ENCODE measurements at places on chromosomes 16 and 17.

- no peak for DNase-seq
These were observed 108.3 kb downstream of the YPEL2 start for GRCh38 chr17:59439741-59440211.

- no peak for DNase-seq
These were observed 14.4 kb downstream of the GJD3 start for GRCh38 chr17:40349895-40350688.

GRCh38 chr17:285751-286422 is 66.7 kb downstream of the RPH3AL start:
- DNase-seq, result no peak

DNA sequence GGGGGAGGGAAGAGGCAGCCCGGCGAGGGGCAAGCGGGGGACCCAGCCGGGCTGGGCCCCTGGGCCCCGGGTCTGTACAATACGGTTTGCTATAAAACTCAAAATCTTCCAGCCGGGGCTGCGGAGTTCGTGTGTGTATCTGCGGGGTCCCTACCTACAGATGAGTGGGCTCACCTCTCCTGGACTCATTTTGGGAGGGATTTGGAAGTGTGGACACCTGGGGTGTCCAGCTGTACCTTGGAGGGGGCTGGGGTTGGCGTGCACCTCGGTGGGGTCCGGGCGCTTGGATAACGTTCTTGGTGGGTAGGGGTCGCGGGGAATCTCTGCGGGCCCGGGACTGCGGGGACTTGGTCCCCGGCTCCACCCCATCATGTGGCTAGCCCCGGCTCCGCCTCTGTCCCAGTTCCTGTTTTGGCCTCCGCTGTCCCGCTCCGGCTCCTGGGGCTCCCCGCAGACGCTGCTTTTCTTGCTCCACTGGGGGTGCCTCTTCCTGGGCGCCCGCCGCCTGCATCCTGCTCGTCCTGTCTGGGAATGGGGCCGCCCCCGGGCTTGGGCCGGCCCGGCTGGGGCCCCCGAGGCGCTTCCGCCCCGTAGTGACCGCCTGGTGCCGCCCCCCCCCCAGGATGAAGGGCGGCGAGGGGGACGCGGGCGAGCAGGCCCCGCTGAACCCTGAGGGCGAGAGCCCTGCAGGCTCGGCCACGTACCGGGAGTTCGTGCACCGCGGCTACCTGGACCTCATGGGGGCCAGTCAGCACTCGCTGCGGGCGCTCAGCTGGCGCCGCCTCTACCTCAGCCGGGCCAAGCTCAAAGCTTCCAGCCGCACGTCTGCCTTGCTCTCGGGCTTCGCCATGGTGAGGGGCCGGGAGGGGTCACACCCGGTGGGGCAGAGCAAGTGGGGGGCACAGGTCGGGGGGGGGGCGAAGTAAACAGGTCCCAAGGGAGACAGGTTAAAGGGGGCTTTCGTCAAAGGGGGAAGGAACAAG is at the start of gene ORAI3:
ORAI3 (plus strand) TSS at position 402 of the 983 bp plus-strand sequence; CDS start at position 624, 222 bp downstream.
- no peak for DNase-seq

GRCh38 chr16:72635104-72635503 is 412.8 kb downstream of the ZFHX3 start:
- no peak for DNase-seq

- DNase-seq, result no peak
These were observed 3.7 kb downstream of the VAMP2 start for GRCh38 chr17:8159032-8159400.

GRCh38 chr17:42522798-42523278 is 13.2 kb upstream of the NAGLU start:
- no peak for DNase-seq

GRCh38 chr17:81537856-81538555 is 9.8 kb downstream of the FSCN2 start:
- DNase-seq, result no peak

DNA sequence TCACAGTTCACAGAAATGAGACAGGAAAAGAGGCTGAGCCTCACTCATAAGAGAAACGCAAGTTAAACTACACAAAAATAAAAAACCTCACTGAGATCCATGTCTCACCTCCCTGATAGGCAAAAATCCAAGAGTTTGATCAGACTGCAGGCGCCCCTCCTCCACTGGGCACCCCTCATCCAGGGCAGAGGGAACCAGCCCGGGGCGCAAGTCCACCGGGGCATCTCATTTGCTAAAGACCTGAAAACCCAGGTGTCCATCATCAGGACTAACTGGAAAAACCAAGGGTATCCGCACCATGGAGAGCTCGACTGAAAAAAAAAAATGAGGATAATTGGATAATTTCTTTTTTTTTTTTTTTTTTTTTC is 2.6 kb downstream of the HBZ start:
- no peak for DNase-seq

GRCh38 chr17:80364091-80364691 is 50.8 kb upstream of the ENDOV start:
- no peak for DNase-seq

DNA sequence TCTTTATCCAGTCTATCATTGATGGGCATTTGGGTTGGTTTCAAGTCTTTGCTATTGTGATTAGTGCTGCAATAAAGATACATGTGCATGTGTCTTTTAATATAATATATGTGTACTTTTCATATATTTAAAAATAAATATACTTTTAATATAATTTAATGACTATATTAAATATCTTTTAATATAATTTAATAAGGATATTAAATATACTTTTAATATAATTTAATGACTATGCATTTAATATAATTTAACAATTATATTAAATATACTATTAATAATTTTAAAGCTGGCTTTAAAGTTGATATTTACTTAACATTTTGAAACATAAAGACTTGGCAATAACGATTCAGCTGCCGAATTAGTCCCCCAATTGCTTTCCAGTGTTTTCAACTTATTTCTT is 1.2 kb downstream of the CCL23 start:
- DNase-seq, result no peak

DNA sequence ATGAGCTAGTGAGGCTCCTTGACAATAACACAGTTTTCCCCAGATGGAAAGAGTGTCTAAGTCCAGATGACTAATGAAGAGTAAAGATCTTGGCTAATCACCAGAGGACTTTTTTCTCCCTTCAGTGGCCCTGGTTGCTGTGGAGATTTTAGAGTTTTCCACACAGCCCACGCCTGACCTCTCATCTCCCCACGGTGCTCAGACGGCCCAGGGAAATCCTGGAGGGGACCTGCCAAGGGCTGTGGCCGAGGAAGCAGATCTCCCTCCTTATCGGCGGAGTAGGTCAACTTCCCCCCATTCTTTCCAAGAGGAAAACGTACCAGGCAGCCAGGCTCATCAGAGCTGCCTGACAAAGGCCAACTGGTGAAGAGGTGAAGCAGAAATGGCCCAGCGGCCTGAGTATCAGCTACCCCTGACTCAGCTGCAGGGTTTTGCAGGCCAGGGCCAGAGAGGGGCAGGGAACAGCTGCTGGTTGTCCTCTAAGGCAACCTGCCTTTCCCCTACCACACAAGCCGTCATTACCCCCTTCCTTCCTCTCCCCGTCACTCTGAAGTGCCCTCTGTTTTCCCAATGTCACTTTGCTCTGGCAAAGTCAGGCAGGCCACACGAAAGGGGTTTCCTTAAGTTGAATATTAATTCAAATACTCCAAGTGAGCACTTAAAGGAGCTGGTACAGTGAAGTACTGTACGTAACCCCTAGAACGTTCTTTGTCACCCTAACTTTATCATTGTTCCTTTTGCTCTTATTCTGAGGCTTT is 140.2 kb upstream of the ADAMTS18 start:
- DNase-seq, result no peak

DNA sequence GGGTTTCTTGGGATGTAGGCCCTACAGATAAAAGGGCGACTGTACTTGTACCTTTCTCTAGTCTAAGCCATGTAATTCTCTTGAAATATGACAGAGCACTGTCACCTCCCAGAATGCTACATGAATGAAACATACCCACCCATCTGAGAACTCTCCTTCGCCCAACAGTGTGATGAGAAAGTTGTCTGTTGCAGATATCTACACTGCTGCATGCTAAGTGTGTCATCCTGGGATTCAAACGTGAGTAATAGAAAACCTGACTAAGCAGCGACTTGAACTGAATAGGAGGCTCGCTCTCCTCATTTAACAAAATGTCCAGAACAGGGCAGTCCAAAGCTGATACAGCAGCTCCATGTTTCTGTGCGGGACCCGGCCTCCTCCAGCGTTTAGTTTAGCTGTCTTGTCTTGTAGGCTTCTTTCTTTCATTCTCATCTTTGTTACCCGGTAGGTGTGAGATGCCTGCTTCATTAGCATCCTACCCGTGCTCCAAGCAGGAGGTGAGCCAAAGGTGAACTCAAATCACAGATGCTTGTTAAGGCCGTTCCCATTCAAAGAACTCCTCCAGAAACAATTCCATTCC is 211.9 kb downstream of the PRKCA start:
- DNase-seq, result no peak

GRCh38 chr17:45114117-45114932 is 18.0 kb downstream of the PLCD3 start:
- no peak for DNase-seq

DNA sequence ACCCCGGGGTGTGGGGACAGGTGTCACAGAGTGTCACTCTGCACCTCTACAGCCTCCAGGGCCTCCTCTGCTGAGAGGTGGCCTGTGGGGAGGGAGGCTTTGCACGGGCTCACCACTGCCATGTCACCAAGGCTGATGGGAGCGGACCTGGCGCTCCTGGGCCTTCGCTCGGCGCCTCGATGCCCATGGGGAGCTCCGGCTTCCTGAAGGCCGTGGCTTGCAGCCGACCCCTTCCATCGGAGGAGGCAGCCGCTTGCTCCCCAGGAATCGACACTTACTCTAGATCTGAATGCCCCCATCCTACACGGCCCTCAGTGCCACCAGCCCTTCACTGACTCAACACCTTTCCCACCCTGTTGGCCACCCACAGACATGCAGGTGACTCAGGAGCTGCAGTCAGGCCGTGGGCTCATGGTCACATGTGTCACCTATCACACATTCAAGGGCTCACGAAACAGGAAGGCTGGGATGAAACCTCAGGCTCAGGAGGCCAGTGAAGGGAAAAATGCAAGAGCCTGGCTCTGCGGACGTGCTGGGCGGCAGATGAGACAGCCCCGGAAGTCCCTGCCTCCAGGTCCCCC is 11.9 kb downstream of the LGALS3BP start:
- DNase-seq, result no peak

DNA sequence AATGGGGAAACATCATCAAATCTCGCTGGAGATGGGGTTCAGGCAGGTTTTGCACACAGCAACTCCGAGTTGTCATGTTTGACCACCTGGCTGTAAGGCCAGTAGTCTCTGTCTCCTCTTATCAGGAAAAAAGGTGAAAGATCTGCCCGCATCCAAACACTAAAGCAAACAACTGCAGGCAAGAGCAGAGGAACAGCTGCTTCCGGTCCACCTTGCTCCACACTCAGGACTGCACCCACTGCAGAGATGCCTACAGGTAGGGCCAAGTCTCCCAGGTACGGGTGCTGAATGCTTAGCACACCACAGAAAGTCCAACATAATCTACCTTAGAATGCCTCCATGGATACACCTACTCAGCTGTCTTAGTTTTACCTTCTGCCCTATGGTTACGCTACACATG is 7.3 kb downstream of the TEX2 start:
- no peak for DNase-seq

DNA sequence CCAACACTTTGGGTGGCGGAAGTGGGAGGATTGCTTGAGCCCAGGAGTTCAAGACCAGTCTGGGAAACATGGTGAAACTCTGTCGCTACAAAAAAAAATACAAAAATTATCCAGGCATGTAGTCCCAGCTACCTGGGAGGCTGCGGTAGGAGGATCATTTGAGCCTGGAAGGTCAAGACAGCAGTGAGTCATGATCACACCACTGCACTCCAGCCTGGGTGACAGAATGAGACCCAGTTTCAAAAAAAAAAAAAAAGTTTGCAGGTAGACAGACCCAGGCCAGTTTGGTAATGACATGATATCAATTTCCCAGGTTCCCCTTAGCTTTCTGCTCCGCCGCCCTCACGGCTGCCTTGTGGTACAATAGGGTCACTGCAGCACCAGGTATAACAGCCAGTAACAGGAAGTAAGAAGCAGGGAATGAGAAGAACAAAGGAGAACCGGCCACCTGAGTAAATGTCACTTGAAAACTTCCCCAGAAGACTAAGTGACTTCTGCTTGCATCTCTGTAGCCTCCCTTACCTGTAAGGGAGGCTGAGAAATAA is 201.2 kb upstream of the HSBP1 start:
- DNase-seq, result no peak

- DNase-seq, result no peak
These were observed 77.1 kb upstream of the HS3ST3A1 start for GRCh38 chr17:13678841-13679240.

DNA sequence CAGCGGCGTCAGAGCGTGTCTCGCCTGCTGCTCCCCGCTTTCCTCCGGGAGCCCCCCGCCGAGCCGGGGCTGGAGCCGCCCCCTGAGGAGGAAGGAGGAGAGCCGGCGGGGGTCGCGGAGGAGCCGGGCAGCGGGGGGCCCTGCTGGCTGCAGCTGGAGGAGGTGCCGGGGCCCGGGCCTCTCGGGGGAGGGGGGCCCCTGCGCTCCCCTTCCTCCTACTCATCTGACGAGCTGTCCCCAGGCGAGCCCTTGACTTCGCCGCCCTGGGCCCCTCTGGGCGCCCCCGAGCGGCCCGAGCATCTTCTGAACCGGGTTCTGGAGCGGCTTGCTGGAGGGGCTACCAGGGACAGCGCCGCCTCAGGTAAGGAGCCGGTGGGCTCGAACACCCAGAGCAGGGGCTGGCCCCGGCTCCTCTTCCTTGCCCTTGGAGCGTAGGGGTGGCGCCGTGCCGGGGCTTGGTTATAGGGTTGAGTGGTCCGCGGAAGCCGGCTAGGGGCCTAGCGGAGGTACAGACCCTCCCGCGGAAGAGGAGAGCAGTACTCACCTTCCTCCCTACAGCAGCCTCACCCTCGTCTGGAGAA is 841 bp downstream of the RAPGEFL1 start:
- no peak for DNase-seq

DNA sequence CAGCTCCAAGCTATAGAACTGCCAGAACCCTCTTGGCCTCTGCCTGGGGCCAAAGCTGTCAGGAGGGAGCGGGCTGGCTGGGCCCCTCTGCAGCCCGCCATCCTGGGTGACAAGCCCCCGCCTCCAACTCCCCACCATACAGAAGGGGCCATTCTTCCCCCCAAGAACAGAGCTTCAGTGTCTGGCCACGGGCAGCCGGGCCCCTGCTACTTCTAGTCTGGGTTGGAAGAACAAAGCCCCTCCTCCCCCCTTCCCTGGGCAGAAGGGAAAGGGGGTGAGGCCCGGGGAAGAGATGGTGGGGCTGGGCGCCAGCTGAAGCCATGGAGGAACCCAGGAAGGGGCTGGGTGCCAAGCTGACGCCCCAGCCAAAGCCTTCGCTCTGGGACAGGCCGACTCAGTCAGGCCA is 9.0 kb downstream of the NAT9 start:
- no peak for DNase-seq

DNA sequence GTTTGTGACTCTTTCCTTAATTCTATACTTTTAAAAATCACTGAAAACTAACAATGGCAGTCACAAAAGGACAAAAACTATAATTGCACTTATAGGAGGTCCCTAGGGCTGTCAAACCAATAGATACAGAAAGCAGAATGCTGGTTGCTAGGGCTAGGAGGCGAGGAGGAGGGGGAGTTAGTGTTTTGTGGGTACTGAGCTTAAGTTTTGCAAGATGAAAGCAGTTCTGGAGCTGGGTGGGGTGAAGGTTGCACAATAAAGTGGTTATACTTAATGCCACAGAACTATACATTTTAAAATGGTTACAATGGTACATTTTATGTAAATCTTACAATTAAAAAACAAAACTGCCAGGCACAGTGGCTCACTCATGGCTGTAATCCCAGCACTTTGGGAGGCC is 27.3 kb downstream of the NUBP1 start:
- no peak for DNase-seq

Data from astrocyte of the cerebellum (primary cell).